Stimulated activated CD4-positive, alpha-beta T cell treated with anti-CD3 and anti-CD28 coated beads, Interleukin-4, amount 100 ng/mL, for 48 hours (primary cell): ENCODE measurements at places on chromosomes 16 and 17.

DNA sequence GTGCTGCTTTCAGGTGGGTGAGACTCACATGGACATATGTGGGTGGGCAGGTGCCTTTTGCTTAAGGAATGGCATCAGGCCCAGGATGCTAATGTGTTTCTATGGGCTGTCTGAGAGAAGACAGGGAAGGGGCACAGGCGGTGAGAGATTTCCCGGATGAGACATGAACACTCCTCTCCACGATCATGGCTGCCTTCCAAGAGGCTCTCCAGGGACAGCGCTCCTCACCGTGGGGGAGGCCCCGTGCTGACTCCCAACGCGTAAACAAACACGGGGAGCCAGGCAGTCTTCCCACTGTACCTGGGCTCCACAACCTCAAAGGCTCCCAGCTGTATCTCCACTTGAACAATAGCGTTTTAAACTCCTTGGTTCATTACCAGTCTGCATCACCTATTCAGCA is 42.8 kb downstream of the CDK5R1 start:
- DNase-seq: no peak

- no peak for DNase-seq
Observed at GRCh38 chr17:81160306-81160705, 5.0 kb upstream of the PVALEF start.

DNA sequence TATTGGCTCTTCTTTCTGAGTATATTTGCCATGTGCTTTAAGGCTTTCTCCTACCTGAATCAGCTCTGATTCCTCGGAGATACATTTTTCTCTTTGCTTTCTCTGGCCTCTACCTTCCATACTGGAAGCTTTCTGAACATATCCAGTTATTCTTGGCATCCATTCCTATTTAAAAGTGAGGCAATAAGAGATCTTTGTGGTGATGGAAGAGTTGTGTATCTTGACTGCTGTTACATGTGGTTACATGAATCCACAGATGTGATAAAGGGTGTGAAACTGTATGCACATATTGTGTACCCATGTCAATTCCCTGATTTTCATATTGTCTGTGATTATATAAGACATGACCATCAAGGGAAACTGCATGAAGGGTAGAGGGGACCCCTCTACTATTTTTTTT is 24.4 kb downstream of the UBE2O start:
- DNase-seq: no peak

DNA sequence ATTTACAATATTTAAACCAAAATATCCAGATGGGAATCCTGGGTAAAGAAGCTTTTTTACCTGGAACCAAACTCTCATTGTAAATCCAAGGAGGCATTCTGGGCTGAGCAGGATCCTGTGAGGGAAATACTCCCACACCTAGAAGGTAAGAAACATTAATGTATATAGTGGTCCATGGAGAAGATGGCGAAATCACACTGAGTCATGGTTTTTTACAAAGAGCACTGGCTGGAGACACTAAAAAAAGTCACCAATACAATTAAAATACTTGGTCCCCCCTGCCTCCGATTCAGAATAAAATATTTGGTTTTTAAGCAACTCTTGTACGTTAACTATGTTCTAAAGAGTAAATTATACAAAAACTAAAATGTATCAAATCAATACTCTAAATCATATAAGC is 32.9 kb downstream of the SYNRG start:
- DNase-seq: no peak

DNA sequence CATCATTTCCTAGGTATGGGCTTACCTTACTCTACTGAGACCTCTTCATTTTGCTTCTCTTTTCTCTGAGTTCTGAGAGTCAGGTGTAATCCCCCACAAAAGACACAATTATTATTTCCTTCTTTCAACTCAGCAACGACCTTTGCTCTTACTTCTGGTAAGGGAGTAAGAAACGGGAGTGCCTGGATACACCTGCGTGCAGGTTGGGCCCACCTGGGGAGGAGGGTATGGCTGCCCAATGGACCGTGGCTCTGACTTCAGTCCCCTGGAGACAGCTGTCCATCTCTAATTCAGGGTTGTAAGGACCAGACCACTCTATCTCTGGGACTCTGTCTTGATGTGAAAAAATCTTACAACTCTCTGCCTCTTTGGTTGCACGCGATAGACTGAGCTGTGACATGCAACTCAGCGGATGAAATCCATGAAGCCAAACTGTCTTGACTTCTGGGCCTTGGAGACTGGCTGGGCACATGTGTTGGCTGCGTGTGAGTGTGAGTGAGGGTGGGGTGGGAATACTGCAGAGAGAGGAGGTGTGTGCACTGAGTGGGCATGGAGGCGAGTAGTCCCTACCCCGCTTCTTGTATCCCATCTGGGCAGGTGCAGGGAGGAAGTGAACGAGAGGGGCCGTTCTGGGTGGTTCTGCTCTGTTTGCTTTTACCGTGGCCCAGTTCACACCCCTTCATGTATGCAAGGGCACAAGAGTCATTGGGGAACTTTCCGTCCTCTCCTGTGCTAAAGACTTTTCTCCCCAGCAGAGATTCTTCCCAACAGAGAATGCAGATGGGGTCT is 1.2 kb downstream of the TMEM238L start:
- no peak for DNase-seq

DNA sequence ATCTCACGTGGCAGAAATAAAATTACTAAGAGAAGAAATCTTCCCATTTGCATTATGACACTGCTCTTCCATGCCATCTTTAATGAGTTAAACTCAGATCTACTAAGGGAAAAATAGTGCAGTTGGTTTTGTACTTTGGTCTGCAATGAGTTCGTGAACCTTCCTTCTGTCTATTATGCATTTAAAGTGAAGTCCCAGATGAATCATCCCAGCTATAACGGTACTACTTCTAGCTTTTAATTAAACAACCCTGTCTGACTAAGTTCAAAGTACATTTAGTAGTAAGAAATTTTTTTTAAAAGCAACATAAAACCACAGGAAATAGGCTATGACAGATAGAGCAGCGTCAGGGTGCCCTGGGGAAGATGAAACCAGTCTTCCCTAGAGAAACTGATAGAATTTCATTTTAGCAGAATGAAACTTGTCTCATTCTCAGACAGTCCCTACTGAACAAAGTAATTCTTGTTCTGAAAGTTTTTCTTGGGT is 1.8 kb downstream of the TMIGD1 start:
- DNase-seq: peak; percentile 15

GRCh38 chr17:15952916-15953790 is 8.2 kb downstream of the ADORA2B start:
- DNase-seq: no peak

DNA sequence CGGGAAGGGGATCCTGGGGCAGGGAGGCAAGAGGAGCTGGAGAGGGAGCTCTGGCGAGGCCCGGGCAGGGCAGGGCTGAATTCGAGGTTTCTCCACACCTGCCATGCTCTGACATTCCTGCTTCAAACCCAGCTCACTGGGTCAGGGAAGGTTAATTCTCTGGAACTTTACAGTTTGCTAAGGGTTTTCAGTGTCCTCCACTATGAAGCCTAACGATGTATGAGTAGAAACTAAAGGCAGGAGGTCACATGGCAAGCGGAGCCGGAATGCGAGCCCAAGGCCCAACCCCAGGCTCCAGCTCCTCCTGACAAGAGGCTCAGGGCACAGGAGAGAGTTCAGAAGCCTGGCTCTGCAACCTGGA is 29.2 kb downstream of the DCAKD start:
- no peak for DNase-seq

GRCh38 chr16:88337538-88337937 is 45.2 kb upstream of the ZNF469 start:
- DNase-seq: no peak

DNA sequence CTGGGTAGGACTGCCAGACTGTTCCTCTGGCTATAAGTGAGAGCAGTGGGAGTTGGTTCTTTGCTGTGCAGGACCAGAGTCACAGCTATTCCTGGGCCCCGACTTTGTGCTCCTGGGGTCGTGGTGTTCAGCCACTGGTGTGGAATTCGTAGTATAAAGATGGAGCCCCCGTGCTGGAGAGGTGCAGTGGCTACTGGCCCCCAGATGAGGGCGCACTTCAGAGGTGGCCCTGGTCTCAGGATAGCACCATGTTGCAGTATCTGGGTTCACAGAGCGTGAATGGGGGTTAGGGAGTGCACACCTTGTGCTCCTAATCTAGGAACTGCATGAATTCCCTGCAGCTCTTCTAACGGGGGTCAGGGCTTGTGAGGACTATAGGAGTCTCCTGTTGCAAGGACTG is 21.1 kb downstream of the TANC2 start:
- no peak for DNase-seq

DNA sequence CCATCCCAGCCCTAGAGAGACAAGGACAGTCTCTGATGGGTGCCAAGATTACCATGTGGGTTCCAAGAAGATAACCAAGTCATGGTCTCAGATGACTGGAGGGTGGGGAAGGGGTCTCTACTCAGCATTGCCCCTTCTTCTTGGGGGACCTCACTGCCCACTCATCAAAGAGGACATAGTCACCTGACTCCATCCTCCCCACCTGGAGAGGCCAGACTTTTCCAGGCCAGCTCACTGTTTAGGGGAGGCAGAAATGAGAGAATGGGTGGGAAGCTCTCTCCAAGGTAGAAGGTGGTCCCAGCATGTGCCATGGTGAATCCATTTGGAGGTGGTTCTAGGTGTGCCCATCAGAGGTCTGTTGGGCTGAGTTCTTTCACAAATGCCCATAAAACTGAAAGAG is 20.7 kb upstream of the IL21R start:
- DNase-seq: no peak

DNA sequence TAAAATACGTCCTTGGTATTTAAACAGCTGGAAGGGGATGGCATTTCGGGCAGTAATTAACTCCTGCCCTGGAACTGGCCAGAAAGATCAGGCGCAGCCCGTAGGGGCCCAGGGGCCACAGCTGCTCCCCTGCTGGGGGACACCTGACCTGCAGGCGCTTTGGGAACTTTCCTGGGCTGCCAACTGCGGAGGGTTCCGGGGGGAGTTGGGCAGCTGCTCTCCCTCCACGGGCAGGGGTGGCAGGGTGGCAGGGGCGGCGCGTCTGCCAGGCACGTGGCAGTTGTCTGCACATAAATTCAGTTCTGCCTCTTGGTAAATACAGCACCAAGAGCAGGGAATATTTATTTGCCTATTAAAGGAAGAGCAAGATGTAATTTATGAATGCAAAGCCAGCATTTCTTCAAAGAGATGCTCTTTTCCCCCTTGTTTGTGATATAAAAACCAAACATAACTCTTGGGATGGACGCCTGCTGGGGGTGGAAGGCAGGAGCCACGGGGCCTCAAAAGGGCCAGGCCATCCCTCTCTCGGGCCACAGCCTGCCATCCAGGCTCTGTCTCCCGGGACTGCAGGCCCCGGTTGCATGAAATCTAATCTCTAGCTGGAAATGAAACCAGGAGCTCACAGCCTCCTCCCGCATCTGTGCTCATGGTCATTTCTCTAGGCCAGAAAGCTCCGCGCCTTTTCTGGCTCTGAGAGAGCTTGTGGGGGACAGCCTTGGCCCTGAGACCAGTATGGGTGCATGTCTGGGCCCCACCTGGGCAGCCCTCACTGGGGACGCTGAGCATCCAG is 29.9 kb upstream of the CHMP6 start:
- no peak for DNase-seq

GRCh38 chr17:5508810-5509209 is 22.4 kb downstream of the MIS12 start:
- DNase-seq: no peak

- no peak for DNase-seq
Observed at GRCh38 chr16:83806731-83807130, 1.0 kb upstream of the HSBP1 start.

GRCh38 chr17:41415833-41416335 is 8.5 kb downstream of the KRT37 start:
- DNase-seq: no peak

DNA sequence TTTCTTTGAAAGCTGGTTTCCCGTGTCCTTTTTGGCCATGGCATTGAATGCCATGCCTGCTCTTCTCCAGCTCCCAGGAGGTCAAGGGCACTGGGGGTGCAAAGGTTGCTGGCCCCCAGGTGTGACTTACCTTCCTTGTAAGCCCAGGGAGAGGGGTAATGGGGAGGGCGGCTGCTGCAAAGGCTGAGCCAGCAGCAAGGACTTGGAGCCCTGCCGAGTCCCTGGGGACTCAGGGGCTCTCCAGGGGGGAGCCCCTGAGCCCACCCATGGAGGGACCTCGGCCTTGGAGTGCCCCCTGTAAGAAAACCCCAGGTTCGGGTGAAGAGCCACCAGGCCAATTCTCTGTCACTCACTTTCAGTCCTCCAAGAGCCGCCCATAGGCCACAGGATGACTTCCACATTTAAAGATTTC is 5.9 kb upstream of the CCL22 start:
- DNase-seq: no peak

- DNase-seq: no peak
Observed at GRCh38 chr17:50808888-50809287, 26.5 kb upstream of the WFIKKN2 start.

- no peak for DNase-seq
Observed at GRCh38 chr16:86457501-86458148, 52.7 kb upstream of the FOXF1 start.

GRCh38 chr17:43831633-43832032 is 1.3 kb downstream of the MPP3 start:
- no peak for DNase-seq

DNA sequence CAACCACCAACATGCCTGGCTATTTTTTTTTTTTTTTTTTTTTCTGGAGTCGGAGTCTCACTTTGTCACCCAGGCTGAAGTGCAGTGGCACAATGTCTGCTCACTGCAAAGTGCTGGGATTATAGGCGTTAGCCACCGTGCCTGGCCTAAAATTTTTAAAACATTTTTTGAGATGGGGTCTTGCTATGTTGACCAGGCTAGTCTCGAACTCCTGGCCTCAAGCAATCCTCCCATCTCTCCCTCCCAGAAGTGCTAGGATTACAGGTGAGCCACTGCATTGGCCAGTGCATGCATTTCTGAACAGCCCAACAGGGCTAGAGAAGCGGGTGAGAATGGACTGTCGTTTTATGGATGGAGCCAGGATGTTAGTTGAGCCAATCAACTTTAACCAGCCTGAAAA is 72.4 kb downstream of the ERCC4 start:
- DNase-seq: no peak

DNA sequence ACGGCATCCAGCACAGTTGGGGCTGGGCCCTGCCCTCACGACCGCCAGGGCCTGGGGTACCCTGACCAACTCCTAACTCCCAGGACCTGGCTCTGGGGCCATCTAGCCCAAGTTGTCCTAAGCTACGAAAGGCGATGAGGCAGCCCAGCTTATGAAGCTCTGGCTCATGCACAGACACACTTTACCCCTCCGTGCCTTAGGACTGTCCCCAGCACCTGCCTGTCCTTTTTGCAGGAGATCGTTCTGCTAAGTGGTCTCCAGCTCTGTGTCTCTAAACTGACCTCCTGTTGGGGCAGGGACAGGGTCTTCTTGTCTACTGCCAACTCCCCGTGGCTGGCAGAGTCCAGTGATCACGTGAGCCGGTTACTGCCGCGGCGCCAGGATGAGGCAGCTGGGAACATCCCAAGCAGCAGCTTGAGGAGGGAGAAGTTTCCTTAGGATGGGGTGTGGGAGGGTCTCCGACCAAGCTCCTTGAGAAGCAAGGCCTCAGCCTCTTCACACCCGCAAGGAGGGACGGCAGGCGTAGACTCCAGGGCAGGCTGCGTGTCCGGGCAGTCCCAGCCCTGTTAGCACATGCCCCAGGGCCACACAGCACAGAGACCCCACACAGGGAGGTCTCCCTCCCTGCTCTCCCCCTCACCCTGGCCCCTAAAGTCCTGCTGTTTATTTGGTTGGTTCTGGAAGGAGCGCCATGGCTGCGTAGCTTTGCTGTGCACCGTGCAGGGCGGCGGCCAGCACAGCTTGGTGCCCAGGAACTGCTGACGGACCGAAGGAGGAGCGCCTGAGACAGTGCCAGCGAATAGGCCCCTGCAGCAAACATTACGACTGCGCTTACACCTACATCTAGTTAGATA is 16.4 kb upstream of the METRNL start:
- no peak for DNase-seq
